NCI-H446 (cell line): ENCODE measurements at places on chromosomes 7 and 10.

GRCh38 chr7:95209276-95209675 lies 115.1 kb downstream of the PON1 start:
- no peak for DNase-seq

GRCh38 chr7:117171106-117171505 lies 151.8 kb downstream of the WNT2 start:
- no peak for DNase-seq

GRCh38 chr7:7843972-7844371 lies 124.6 kb upstream of the GLCCI1 start:
- DNase-seq, result no peak

- no peak for DNase-seq
These were observed 12.5 kb upstream of the IL2RA start for GRCh38 chr10:6074489-6075301.

- no peak for DNase-seq
These were observed 122.5 kb upstream of the MBL2 start for GRCh38 chr10:52895059-52895458.

- no peak for DNase-seq
These were observed 92.7 kb upstream of the GPR141 start for GRCh38 chr7:37590824-37591223.

GRCh38 chr7:102132209-102132752 lies 154.4 kb upstream of the SH2B2 start:
- DNase-seq, result no peak

GRCh38 chr10:98449287-98449686 lies 2.6 kb upstream of the HPS1 start:
- no peak for DNase-seq

- no peak for DNase-seq
These were observed 171.4 kb upstream of the INHBA start for GRCh38 chr7:41874201-41874785.

DNA sequence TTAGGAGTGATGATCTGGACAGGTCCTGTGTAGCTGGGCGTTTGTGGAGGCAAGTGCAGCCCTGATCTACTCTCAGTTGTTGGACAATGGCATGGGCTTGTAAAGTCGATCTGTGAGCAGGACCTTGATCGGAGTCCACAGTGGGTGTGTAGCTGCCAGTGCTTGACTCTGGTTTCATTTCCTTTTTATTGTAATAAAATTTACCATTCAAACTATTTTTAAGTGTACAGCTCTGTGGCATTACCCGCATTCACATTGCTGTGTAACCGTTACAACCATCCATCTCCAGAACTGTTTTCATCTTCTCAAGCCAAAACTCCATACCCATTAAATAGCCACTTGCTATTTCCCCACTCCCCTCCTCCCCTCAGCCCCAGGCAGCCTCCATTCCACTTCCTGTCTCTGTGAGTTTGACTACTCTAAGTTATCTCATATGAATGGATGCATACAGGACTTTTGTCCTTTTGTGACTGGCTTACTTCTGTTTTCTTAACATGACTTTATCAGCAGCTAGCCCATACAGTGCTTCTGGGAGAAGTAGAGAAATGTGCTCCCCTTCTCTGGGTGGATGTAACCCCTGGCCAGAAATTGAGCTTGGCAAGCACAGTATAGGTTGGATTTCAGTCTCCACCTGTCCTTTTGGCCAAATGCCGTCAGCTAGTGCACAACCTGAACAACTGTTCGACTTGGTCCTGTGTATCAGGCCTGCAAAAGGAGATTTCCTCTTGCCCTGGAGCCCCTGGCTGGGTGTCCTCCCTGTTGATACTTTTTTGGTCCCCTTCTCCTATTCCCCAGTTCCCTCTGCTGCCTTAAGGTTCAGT lies 180.0 kb downstream of the LRMDA start:
- no peak for DNase-seq

- DNase-seq, result no peak
These were observed 13.3 kb upstream of the AKR1B10 start for GRCh38 chr7:134514106-134514505.

- DNase-seq, result no peak
These were observed 134.8 kb downstream of the TMEM26 start for GRCh38 chr10:61318429-61318828.

DNA sequence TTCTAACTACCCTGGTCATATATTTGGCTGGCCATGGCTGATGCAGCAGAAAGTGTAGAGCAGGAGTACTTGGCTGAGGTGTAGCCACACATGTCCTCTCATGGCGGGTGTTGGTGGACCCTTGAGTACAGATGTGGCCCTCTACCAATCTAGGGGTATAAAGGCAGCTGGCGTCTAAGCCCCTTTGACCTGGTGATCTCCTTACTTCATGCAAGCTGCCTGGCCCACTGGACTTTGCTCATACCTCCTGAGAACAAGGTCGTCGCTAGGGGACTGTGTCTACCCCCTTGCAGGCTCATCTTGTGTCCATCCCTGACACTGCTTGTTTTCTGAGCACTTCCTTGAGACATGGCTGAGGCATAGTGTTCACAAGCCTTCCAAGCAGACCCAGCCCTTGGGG lies 287.8 kb downstream of the RPS24 start:
- DNase-seq, result no peak

DNA sequence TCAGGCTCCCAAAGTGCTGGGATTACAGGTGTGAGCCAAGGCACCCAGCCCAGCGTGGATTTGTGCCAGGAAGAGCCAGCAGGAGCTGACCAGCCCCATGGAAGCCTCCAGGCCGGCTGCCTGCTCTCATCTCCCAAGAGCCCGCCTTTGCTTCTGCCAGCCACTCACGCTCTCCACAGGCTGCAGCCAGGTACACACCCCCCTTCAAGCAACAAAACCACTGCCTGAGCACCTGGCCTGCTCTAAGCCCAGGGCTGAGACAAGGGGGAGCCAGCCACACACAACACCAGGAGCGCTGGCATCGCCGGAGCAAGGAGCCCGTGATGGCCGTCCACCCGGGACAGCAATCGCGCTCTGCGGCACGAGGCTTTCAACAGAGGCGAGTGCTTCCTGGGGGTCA lies 34.5 kb downstream of the MAD1L1 start:
- DNase-seq, result no peak

DNA sequence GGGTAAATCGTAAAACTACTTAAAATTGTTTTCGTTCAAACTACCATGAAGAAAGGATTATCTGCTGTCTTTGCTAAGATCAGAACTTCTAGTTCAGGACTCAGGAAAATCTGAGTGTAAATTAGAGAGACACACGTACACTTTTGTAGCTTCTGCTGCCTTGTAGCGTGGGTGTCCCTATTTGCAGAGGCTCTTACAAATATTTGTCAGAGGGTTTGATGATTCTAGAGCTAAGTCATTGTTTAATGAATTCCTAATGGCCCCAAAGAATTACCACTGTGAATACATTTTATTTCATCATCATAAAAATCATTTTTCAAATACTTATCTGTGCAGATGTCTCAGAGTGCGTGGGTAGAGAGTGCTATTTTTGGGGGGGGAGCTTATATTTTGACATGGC lies 314.9 kb downstream of the LRMDA start:
- no peak for DNase-seq

DNA sequence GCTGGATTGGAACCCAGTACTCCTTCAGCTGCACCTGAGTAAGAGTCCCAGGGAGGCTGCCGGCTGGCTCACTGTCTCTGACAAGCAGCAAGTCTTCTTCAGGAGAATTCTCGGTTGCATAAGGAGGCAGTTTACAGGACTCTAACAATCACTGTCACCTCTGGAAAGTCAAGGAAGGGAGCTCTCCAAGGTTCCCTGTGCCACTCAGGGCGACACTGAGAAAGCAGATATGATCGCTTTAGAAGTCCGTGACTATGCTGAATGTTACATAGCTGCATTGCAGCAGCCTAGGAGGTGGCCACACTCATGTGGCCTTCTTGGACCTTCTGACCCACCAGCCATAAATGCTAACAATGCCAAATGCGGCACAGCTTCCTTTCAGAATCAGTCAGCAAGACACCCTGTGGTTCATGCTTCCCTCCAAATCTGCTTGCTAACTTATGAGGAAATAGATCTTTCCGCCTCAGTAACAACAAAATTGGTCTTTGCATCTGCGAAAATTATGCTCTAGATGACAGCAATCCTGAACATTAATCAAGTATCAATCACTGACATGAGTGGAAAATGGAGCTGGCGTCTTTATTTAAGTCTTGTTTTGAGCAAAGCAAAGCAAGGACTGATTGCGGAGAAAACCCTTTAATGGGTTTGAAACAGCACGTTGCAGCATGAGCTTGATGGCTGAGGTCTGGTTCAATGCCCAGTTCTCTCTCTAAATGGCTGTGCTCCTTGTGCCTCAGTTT lies 132.9 kb downstream of the ATXN7L1 start:
- DNase-seq, result no peak
